ENCODE measurements at places on chromosomes 16 and 17. TPM values are rescaled to one million over a fixed set of nuclear protein-coding genes. Genes with fewer than 3 reads are reported as not detected.

The NSRP1 gene
- polyA plus RNA-seq: 36.6 TPM

The RRAD gene
- polyA plus RNA-seq: 0.12 TPM

The KRT17 gene
- not detected for polyA plus RNA-seq

The CNTNAP4 gene
- polyA plus RNA-seq: not detected

The RSL1D1 gene
- polyA plus RNA-seq: 240 TPM

The SDR42E2 gene
- polyA plus RNA-seq: not detected

The RPAIN gene
- polyA plus RNA-seq: 41.2 TPM

The KRTAP9-4 gene
- not detected for polyA plus RNA-seq

The MYH11 gene
- 0.04 TPM for polyA plus RNA-seq

The PRR11 gene
- 32.7 TPM for polyA plus RNA-seq

The SECTM1 gene
- not detected for polyA plus RNA-seq

The NPIPA3 gene
- 6.6 TPM for polyA plus RNA-seq
